ENCODE measurements at places on chromosomes 2 and 18.

DNA sequence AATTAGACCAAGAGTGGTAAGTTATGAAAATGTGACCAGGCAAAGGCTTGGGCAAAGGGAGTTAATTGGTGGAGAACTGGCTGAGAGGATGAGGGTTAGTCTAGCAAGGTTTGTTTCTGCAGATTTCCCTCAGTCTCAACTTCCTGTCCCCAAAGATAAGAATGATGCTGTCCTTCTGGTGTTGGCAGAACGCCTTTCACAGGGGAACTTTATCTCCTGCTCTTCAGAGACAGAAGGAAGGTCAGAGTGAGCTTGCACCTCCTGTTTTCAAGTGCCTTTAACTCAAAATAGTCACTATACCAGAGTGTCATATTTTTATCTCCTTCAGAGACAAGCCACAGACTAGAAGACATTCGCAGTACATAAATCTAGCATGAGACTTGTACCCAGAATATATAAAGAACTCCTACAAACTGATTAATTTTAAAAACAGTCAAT is 95.7 kb downstream of the TEX51 start:
- DNase-seq = no peak

DNA sequence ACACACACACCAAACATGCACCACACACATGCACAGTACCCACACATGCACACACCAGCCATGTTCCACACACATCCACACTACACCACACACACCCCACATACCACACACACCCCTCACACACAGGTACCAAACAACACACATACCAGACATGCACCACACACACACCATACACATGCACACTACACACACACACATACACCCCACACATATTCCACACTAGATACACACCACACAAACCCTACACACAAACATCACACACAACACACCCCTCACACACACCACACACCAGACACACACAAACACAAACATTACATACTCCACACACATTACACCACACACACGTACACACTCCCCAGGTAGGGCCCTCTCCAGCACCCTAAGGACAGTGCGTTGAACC is 51.2 kb downstream of the TRABD2A start:
- DNase-seq = no peak

DNA sequence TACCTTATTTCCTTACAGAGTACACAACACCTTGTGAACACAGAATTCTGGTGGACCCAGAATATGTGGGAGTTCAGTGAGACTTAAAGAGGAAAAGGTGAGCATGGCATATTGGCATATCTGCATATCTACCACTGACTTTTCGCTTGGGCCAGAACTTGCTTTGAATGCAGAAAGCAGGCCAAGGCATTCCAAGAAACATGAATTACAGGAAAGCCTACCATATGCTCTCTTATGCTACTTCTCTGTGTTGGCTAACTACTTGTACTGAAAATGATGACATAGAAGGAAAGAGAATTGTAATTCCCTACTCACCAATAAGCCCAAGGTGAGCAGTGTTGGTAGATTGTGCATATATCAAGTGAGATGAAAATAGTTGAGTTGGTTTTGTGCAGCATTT is 31.4 kb upstream of the CCDC93 start:
- no peak for DNase-seq

DNA sequence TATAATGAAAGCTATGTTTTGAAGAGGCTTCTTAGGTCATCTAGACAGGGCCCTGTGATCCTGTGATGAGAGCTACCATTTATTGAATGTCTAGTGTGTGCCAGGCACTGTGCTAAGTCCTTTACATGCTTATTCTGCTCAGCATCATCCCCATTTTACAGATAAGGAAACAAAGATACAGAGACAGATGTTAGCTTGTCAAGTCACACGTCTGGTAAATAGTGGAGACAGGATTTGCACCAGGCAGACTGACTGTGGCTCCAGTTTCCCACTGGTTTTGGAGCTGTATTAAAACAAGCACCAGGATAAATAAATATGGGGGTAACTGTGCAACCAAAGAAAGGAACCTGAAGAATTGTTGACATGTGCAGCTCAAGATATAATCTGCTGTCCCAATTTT is 19.2 kb upstream of the EML6 start:
- DNase-seq = no peak

Measured in urinary bladder (tissue), 4 donors.